ENCODE measurements at places on chromosomes 7 and 10.

DNA sequence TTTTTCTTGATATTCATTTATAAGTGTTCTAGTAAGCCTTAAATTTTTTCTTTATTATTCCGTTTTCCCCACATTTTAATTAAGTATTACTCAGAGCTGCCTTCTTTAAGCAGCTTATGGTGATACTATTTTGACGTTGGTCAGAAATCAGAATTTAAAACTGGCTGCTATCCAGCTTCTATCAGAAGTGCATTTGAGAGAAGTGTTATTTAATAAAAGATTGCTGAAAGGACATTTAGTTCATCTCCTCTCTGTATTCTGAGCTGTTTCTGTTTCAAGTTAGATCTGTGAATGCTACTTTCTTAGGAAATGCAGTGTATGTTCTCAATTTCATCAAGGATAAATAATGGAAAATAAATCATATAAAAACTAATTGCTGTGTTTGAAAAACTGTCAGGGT lies 17.4 kb downstream of the KLHL7 start:
- no peak for DNase-seq

GRCh38 chr7:86889501-86889900 lies 170.0 kb downstream of the ELAPOR2 start:
- DNase-seq: no peak

DNA sequence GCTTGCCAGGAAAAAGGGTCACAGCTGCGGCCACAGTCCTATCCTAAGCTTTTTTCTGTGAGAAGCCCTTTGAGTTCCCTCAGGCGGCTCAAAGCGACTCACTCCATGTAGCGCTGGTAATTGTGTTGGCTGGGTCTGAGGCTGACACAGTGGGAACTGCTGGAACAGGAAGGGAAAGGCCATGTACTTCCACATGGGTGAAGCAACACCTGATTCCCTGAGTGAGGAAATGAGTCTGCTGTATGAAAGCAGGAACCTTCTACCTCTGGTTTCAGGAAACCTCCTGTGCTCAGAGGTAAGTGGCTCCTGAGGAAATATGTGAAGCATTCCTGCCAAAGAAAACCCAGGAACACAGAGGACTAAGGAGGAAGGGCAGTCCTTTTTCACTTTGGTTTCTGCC lies 734.6 kb upstream of the SORCS1 start:
- no peak for DNase-seq

- DNase-seq: no peak
Measured at GRCh38 chr7:158431941-158432347, 155.7 kb downstream of the PTPRN2 start.

DNA sequence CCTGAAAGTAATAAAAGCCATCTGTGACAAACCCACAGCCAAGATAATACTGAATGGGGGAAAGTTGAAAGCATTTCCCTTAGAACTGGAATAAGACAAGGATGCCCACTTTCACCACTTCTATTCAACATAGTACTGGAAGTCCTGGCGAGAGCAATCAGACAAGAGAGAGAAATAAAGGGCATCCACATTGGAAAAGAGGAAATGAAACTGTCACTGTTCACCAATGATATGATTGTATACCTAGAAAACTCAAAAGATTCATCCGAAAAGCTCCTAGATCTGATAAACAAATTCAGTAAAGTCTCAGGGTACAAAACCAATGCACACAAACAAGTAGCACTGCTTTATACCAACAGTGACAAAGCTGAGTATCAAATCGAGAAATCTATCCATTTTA lies 581.7 kb upstream of the TEX47 start:
- DNase-seq: no peak

DNA sequence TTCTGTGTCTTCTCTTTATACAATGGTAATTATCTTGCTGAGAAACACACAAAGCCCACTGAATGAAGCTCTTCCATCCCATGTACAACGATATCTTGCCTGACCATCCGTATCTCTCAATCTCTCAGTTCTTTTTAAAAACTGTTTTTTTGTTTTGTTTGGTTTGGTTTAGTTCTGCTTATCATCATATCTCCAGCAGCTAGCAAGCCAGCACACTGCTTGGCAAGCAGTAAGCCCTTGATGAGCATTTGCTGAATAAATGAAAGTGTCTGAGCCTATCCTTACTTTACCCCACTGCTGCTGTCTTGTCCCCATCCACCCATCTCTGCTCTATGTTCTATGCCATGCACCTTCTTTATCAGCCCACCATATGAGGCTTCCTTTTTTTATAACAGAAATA lies 34.2 kb downstream of the ITGB1 start:
- DNase-seq: no peak

DNA sequence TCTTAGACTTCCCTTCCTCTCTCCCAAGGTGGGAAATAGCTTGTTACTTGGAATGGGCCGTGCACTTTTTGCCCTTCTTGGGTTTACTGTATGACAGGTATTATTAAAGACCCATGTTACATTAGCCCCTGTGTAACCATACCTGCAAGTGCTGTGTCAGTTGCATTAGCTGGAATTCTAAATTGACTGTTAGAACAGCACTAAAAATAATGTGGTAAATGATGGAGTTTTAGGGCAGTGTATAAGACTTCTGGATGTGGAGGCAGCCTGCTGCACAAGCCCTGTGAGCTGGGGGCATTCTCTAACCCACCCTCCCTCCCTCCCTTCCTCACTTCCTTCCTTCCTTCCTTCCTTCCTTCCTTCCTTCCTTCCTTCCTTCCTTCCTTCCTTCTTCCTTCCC lies 52.7 kb downstream of the GALNT17 start:
- no peak for DNase-seq

- DNase-seq: no peak
Measured at GRCh38 chr7:35380739-35381224, 126.9 kb upstream of the TBX20 start.

- DNase-seq: no peak
Measured at GRCh38 chr10:7756360-7756992, 31.3 kb downstream of the KIN start.

DNA sequence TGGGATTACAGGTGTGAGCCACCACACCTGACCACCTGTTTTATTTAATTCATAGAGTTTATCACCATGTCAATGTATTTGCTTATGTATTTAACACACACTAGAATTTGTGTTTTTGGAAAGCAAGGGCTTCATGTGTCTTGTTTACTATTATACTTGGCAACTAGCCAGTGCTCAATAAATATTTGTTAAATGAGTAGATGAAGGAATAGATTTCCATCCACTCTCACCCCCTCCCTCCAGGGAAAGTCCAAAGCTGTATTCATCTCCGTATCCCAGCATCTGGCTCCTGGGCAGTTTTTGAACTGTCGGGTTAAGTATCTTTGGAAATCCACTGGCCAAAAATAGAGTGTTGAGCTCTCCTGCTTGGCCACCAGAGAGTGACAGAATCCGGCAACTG lies 4.6 kb upstream of the RADIL start:
- DNase-seq: no peak

DNA sequence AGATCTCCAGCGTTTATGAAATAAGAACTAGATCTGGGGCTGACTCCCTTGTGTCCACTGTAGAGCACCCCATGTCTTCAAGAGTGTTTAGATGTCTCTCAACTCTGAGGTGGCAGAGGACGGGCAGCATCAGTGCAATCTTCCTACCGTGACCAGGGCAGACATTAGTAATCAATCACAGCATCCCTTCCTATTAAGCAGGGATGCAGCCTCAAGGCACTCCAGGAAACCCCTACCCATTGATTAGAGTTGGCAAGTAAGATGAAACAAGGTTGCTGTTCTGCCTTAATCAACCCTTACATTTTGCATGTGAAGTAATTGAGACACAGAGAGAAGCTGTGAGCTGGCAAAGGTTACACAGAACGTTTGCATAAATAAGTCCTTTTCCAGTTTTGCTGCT lies 283.7 kb upstream of the ZMIZ1 start:
- no peak for DNase-seq

DNA sequence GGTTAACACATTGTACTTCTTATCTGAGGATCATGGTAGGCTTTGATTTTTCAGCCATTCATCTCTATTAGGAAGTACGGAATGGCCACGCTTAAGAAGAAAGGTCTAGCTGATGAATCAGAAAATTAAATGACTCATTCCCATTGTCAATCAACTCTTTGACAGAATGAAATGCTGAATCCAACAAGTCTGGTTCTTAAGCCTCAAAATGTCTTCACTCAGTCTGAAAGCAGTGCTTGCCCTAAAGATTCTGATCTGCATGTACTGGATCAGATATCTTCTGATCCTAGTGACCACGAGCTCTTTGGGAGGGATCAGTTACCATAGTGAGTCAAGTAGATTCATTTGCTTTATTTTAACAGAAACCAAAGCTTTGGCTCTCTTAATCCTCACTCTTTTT lies 5.7 kb upstream of the CELF2 start:
- no peak for DNase-seq

GRCh38 chr10:104043854-104044253 lies 41.8 kb downstream of the COL17A1 start:
- DNase-seq: no peak

DNA sequence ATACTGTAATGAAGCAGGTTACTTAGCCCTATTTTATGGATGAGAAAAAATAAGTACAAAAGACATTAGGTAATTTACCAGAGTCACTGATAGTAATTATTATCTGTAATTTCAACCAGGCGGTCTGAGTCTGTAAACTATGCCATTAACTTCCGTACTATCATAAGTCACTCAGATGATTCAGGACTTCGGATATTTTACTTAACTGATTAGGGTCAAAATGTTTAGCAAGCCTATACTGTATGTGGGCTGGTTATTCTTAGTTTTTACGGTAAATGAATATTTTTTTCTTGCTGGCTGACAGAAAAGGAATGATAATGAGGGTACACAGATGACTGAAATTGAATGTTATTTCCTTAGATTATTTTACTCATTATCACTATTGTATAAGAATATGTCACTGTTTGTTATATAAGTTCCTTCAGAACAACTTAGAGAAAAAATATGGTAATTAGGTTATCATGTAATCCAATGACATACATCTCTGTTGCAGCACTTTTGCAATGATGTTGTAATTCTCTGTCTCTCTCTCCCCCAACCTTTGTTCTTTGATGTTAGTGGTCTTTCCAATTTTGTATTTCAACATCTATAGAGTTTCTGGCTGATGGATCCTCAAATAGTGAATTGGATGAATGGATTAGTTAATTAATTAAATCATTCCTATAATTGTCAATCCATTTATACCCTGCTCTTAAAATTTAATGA lies 165.6 kb downstream of the ZEB1 start:
- no peak for DNase-seq

- no peak for DNase-seq
Measured at GRCh38 chr10:15857107-15857575, 3.2 kb downstream of the MINDY3 start.

- no peak for DNase-seq
Measured at GRCh38 chr7:78265071-78265470, 466.5 kb downstream of the PHTF2 start.

DNA sequence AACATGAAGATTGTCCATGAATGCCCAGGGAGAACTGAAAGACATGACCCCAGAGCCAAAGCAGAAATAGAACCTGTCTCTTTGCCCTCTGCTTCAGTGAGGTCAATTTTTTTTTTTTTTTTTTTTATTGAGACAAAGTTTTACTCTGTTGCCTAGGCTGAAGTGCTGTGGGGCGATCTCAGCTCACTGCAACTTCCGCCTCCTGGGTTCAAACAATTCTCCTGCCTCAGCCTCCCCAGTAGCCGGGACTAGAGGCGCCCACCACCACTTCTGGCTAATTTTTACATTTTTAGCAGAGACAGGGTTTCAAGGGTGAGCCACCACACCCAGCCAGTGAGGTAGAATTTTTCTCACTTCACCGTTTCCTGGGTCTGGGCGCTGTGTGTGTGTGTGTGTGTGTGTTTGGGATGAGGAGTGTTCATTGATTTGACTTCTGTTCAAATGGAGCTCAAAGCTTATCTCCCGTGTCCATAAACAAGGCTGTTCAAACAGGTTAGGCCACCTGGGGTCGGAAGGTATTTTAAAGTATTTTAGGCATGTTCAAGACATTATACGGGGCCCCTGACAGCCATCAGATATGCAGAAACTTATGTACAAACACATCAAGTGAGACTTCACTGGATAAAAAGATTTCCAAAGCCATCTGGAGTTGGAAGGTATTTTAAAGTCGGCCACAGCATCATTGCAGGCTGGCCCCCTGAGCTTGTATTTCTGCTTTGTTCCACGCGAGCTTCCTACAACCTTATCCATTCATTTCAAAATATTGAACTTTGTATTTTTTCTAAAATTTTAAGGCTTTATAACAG lies 93.8 kb downstream of the MAP3K8 start:
- DNase-seq: no peak

DNA sequence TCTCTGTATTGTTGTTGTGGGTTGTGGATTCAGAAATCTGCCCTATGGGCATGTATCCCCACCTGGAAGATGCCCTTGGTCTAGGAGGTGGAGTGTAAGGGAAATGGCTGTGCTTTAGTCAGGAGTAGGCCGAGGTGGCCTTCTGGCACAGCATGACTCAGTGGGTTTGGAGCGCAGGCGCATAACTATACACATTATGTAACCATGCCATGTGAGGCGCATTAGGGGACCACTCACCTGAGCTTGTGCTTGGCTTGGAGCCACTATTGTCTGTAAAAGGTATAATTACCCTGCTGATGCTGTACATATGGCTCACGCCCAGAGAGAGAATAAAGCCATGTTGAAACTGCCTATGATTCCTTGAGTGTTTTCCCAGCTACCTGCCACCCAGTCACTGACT lies 20.6 kb upstream of the ADAMTS14 start:
- no peak for DNase-seq

GRCh38 chr7:30504301-30505173 lies at the start of gene GGCT:
Gene GGCT, minus strand, starts transcription at chr7:30504829. Its CDS starts 120 bp downstream, at chr7:30504709.
- peak; percentile 89 for DNase-seq

DNA sequence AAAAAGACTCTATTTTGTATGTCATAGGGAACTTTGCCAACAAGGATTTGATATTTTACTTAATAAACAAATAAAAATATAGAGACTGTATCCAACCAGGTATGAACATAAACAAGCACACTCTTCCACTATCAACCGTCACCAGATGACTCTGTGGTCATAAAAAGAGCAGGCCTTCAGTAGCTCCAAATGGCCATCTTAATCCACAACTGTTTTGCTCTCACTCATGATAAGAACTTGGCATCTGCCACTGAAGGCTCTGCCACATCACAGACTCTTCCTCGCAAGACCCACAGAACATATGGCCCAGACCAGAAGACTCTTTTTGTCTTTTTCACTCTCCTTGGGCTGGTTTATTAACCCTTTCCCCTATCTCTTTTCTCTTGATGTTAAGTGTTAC lies 98.7 kb upstream of the POM121L12 start:
- DNase-seq: no peak

DNA sequence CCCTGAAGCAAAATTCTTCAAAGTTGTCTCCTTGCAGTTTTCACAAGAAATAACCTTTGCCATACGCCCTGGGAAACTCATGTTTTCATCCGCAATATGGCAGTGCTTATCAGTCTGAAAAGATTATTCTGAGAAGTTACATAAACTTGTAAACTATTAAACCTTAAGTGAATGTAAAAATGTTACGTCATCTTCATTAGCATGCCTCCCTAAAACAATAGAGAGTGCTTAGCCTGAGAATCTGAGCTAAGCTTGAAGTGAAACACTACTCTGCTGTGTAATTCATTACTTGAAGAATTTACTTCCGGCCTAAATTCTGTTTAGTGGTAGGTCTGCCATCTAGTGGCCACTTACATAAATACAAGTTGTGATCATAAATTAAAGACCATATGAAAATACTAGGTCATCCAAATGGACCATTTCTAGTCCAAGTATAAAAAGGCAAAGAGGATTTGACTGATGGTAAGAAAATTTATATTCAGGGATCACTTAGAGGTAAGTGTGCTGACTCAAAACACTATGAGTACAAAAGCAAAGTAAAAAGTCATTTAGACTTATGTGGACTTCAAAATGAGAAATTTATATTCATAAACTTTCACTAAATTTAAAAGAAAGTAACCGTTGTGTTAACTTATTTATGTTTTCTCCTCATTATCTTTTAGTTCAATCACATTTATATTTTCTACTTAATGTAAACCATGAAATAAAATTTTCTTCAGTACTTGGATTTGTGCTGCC lies 745.1 kb upstream of the LRRTM3 start:
- no peak for DNase-seq

Data from stimulated activated CD4-positive, alpha-beta T cell treated with anti-CD3 and anti-CD28 coated beads, Interleukin-1b, Interleukin-23, amount 100 ng/mL, for 1 hour (primary cell).